Retina (tissue), 1 donor: ENCODE measurements at places on chromosomes 3 and 15.

DNA sequence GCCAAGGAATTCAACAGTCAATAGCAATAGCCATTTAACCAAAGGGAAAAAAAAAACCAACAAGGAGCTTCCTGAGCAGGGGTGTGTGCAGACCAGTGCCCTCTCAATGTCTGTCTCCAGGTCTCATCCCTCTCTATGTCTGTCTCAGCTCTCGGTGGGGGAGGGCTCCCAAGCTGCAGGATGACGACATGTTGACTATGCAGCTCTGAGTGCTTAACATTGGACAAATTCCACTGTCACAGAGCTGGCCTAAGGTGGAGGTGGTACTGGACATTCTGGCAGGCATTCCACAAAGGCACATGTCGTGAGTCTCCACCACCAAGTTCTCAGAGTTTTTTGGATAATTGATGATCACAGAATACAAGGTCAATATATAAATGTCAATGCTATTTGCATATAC, 2.0 kb upstream of the CAPN7 start:
- no peak for DNase-seq

DNA sequence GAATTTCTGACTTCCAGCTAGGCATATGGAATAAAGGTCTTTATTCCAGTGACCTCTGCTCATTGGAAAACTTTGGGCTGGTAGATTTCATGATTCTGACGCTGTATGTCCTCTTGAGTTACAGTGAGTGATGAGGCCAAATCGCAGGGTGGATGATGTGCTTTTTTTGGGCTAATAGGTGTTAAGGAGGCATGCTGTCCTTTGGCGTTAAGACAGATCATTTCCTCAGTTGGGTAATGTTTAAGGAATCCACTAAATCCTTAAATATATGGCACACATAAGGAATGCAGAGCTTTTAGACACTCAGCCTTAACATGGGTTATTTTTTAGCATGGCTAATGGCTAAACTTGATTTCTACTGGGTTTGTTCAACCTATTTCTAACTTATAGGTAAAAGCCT, 87.9 kb downstream of the LPP start:
- DNase-seq, result no peak

- no peak for DNase-seq
These were observed 203.2 kb downstream of the CGGBP1 start for GRCh38 chr3:87855616-87856015.

DNA sequence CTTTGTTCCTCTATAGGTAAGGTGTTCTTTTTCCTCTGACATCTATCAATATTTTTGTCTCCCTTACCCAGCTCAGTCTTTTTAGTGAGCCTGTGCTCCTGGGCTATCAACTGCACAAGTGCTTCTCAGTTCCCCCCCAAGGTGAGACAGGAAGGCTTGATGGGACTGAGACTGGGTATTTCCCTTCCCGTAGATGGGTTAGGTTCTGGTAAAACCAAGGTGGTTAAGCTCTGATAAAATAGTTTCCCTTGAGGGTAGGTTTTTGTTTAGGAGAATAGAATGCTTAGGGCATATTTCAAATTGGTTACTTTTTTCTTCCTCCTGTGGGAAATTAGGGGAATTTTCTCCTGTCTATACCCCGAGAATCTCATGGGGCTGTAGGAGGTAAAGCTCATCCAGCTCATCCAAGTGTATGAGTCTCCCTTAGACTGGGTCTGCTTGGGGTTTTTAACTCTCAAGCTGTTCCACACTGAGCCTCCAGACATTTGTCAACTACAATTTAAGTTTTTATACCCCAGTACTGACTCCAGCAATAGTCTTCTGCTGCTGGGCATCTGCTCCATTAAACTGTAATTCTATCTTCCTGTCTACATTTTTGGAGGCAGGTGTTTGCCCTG, 44.9 kb downstream of the OXSR1 start:
- DNase-seq, result no peak

DNA sequence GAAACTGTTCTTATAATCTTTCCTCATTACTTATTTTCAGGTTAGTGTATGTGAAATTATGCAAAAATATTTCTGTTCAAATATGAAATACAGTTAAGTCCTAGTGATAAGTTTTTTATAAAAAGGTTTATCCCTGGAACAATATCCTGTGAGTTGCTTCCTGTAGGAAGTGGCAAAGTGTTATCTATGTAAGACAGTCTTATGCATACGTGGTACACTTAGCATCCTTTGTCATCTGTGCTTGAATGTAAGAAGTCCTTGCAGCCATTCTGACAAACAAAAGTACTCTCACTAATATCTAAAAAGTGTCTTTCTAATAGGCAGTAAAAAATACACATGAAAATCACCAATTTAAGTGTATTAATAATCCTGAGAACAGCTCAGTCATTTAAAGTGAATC, 372.5 kb upstream of the BCHE start:
- DNase-seq, result no peak

- peak; percentile 6 for DNase-seq
These were observed 34.0 kb downstream of the ARIH2 start for GRCh38 chr3:48952510-48953118.

DNA sequence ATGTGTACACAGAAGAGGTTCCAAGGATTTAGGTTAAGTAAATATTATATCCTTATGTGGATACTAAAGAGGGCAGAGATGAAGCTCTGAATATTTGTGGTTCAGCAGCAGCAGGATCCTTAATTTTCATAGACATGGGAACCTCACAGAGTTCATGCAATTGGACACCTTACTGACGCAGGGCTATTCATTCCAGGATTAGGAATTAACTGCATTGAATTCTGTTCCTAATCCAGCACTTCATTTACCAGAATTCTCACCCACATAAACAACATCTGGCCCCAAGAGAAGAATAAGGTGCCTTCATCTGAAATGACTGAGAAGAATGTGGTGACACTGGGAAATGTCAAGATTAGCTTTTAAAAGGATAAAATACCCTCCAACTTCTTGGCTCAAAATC, 62.4 kb downstream of the ADAMTS9 start:
- DNase-seq, result no peak

DNA sequence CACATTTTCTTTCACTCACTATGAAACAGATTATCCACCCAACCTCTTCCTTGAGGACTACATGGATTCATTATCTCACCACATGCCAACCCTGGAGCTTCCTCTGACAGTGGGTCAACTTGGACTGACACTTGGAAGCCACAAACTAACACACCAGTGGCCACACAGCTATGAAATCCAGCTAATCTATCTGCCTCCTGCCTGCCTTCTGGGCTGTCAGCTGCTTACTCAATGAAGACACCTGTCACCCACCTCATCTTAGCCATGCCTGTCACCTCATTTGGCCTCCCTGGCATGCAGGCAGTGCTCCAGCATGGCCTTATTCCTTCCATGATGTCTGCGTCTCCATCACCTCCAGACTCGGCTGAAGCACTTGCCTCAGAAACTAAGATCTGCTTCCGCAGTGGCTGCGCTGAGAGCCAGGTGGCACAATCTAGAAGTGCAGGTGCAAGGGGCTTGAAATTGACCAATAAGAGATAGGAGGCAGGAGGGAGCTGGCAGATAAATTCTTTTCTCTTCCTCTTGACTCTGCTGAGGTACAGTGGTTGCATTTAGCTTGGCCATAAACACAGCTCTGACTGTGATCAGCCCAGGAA, 105.2 kb upstream of the RNF7 start:
- no peak for DNase-seq

- DNase-seq, result no peak
These were observed 37.9 kb upstream of the MINAR1 start for GRCh38 chr15:79394231-79394630.

- DNase-seq, result no peak
These were observed 899.8 kb downstream of the MCTP2 start for GRCh38 chr15:95131131-95131556.

DNA sequence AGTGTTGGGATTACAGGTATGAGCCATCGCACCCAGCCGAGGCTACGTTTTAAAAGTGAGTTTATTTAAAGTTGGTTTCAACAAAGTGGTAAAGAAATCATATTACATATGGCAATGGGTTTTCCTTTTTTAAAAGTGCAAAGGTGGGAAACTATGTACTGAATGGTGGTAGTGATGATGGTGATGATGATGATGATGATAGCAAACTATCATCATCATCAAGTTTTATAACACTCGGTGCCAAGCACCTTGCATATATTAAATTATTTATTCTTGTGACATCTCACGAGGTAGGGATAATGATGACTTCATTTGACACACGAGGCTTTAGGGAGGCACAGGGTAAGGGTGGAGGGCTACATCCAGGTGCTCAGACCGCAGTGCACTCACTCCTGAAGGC, 64.3 kb downstream of the BDH1 start:
- no peak for DNase-seq

DNA sequence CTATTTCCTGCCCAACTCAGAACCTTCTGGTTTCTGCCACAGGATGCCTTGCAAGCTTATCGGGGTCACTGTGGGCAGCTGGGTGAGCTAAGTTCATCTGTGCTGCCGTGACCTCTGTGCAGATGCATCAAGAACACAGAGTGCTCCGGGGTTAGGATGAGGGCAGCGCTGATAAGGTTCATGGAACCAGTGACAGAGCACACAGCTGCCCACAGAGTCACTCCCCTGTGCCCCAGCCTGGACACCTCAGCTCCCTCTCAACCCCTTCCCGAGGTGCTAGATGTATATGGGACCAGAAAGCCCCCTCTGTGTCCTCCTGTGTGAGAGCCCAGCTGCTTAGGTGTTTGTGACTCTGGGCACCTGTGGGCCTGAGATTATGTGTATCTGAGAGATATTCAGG, 15.8 kb upstream of the ALAS1 start:
- no peak for DNase-seq

DNA sequence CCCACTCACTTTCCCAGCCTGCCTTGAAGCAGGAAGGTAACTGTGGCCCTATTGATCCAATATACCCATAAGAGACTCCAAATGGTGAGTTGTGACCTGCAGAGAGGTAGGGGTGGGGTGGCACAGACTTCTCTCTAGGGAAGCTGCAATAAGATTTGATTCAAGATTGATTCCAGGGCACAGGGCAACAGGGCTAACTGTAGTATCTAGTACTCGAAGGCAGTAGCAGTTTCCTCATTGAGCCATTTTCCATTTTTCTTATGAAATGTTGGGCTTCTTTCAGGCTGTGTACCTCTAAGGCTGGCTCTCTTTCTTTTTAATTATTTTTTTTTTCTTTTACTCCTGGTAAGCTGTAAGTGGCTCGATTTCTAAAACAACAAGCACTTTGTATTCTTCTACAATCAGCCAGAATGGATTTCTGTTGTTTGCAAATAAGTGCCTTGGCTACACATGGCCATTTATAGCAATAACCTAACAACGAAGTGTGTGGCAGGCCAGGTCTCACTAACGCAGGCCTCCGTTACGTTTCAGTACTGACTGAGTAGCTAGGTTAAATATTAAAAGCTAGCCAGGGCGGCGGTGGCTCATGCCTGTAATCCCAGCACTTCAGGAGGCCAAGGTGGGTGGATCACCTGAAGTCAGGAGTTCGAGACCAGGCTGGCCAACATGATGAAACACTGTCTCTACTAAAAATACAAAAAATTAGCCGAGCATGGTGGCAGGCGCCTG, 19.3 kb downstream of the CCDC12 start:
- no peak for DNase-seq

DNA sequence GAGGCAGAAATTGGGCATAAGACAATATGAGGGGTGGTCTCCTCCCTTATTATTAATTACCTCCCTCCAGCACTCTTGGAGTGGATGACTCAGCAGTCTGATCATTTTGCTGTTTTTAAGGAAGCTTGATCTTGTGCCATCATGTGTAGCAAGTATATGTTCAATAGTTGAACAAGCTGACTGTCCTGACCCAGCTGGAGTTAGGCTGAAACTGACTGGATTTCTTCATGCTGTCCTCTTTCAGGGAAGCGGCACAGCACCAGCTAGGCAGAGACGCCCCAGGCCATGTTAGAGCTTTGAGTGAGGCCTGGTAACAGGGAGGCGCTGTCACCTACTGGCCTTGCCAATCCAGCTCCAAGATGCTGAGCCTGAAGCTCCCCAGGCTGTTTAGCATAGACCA, 54.4 kb upstream of the KIF23 start:
- no peak for DNase-seq

DNA sequence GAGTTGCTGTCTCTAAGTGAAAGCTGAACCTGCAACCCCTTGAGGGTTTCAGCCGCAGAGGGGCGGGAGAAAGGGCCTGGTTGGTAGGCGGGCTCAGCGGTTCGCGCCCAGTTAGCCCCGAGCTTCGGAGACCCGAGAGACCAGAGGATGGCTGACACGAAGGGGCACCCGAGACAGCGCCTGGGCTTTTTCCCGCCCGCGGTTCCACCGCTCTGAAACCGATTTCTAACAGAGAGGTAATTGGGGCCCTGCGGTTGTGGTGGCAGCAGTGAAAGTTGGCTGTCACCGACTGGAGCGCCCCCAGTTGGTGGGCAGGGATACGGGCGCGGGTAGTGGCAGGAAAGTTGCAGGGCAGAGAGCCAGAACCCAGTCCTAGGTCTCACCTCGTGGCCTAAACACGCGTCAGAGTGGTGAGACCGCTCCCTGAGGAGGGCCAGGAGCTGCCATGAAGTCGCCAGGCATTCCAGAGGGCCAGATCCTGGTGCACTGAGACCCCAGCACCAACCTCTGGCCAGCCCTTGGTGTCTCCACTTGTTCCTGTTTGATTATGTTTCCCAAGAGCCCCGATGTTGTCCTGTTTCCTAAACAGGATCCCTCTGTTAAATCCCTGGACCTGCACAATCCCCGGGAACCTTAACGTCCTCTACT, 625 bp upstream of the ELL3 start:
- peak; percentile 91 for DNase-seq

GRCh38 chr3:117563063-117563462, 853.5 kb downstream of the TUSC7 start:
- DNase-seq, result no peak

- DNase-seq, result no peak
These were observed 839.9 kb downstream of the AGBL1 start for GRCh38 chr15:86919581-86919980.

- peak; percentile 59 for DNase-seq
These were observed 76.4 kb downstream of the BBX start for GRCh38 chr3:107598926-107599771.
